NK-92 treated with Interleukin-12 subunit alpha and Interleukin-12 subunit beta, amount 100 ng/mL, for 24 hours (cell line): ENCODE measurements at places on chromosomes 13 and 19.

DNA sequence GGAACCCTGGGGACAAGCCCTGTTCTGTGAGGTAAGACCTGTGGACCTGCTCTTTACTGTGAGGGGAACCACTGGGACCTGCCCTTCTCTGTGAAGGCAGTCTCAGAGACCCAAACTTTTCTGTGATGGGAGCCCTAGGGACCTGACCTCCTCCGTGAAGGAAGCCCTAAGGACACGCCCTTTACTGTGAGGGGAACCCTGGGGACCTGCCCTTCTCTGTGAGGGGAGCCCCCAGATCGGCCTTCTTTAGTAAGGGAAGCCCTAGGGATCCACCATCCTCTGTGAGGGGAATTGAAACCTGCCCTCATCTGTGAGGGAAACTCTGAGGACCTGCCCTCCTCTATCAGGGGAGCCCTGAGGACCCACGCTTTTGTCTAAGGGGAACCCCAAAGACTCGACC is 343.5 kb downstream of the UQCRFS1 start:
- DNase-seq: no peak

DNA sequence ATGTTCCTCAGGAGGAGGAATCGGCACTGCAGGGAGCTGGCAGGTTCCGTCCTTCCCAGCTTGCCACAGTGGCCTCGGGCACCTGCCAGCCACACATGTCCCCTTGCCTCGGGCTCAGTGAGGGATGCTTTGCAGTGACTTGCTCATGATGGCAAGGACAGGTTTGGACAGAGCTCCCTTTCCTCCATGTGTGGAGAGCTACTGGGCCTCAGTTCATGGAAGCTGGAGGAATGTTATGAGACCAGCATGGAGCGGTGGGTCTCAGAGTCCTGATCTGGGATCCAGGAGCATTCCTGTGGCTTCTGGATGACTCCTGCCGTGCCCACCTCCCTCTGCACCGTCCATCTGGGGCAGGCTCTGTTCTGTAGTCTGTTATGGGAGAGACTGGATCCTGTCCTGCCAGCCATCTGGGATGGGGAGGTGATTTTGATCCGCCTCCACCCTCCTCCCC is 59.2 kb downstream of the SIPA1L3 start:
- DNase-seq: no peak

DNA sequence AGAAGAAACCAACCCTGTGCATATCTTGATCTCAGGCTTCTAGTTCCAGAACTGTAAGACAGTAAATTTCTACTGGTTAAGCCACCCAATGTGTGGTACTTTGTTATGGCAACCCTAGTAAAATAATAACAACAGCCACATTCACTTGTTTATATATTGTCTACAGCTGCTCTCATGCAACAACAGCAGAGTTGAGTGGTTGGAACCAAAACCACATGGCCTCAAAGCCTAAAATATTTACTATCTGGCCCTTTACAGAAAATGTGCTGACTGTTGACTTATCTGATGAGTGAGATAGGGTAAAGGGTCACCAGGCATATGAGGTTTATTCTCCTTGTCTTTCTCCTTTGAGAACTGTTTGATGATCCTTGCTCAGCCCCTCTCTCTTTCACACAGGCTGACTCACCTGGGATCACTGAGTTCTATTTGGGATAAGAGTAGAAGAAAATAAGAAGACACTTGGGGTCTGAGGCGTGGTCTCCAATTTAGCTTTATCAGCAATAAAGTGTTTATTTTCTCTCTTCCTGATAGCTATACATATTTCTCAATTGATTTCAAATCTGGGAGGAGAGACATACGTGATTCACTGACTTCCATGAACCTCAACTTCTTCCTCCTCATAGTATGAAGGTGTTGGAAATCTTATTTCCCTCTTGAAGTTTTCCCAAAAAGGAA is 227.5 kb upstream of the STARD13 start:
- DNase-seq: no peak

DNA sequence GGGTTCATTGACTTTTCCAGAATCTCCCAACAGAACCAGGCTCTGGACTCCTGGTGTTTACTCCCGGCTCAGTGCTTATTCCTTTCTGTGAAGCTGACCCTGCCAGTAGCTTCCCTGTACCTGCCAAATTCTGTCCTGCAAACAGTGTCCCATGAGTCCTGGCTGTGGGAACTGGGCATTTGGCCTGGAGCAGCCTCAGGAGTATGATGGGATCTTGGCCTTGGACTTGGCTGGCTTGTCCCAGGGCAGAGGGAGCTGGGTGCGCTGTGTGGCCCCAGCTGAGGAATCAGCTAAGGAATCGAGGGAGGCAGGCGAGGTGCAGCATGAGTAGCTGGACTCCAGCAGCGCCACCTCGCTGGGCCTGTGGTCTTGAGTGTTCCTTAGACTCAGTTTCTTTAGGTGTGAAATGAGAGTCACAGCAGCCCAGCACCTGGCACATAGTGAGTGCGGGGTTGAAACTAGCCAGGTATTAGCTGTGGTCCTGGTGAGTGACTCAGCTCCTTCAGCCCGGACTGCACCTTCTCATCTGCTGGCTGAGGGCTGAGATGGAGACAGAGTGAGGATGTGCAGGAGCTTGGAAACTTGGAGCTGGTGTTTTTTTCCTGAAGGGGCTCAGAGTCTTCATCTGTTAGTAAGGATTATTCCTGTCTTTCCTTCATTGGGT is 10.4 kb downstream of the CLASRP start:
- no peak for DNase-seq

DNA sequence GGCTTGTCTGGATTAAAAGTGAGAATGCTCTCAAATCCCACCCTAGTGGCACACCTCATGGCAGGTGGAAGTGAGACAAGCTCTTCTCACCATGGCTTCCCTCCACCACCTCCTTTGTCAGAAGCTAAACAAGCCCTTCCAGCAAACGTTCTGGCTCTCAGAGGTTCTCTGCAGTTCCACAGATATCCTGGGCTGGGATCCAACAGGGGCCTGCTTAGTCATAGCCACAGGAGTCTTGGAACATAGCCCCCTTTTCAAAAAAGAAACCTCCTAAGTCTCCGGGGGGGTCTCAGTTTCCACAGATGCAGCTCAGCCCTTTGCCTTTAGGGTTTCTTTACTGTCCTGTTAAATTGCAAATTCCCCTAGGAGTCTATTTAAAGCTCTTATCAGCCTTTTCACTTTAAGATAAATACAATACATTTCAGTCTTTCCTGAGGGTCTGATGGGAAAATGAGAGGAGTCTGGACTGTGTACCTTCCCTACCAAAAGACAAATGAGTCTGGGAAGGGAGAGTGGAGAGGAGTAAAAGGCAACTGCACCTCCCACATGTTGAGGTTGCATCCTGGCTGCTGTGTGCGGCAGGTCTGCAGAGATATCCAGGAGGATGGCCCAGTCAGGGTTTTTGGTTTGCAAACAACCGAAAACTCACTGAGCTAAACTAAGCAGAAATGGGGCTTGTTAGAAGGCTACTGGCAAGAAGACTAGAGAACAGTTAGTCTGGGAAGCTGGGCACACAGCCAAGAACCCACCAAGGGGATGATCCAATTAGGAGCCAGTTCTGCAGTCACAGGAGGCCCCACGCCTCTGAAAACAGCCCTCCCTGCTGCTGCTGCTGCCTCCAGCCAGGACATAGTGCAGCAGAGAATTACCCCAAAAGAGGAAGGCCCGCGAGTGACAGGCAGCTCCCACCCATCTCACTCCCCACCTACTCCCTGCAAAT is 41.4 kb upstream of the SERP2 start:
- DNase-seq: no peak

DNA sequence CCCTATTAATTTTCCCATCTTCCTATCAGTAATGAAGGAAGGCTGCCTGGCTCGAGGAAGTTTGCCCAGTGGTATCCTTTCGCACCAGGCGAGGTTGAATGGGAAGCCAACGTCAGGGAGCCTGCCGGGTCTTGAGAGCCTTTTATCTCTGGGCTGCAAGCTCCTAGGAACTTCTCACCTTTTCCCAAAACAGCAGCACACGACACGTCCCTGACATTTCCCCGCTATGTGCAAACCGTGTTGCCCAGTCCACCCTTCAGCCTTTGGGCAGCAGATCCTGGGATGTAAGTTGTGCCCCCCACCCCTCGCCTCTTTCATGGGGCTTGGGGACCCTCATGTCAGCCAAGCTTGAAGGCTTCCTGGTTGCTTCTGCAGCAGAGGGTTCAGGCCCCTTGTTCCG is 179.1 kb downstream of the ZNF536 start:
- no peak for DNase-seq

- DNase-seq: no peak
Observed at GRCh38 chr19:41876847-41877832, at the start of gene CD79A. CD79A (plus strand) TSS chr19:41877279; CDS start chr19:41877305, 26 bp downstream.

DNA sequence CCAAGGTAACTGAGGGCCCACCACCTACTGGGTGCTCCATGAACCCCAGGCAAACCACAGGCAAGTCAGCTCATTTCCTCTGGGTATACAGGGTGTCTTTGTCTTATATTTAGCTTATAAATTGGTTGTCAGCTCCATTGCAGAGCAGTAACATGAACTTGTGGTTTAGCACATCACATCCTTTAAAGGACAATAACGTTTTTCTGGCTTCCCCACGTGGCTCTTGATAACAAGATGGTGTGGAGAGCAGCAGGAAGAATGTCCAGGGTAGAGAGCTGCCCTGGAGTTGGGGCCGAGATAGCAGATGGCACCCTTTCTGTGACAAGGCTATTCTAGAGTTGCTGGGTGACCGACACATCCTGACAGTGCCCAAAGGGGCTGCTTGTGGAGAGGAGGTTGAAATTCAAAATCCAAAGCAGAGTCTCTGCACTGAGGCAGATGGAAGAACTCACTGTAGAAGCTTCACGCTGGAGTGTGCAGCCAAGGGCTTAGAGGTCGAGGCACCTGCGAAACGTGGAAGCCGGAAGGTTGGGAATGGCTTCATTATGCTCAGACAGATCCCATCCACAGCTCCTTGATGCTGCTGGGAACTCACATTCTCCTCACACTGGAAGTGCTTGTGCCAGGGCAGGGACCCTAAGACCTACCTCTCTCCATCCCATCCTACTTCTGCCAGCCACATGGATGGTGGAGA is 133.0 kb upstream of the FRY start:
- no peak for DNase-seq

- no peak for DNase-seq
Observed at GRCh38 chr19:3760871-3761361, 576 bp downstream of the APBA3 start.

- DNase-seq: no peak
Observed at GRCh38 chr13:77349365-77349764, 22.5 kb upstream of the MYCBP2 start.

DNA sequence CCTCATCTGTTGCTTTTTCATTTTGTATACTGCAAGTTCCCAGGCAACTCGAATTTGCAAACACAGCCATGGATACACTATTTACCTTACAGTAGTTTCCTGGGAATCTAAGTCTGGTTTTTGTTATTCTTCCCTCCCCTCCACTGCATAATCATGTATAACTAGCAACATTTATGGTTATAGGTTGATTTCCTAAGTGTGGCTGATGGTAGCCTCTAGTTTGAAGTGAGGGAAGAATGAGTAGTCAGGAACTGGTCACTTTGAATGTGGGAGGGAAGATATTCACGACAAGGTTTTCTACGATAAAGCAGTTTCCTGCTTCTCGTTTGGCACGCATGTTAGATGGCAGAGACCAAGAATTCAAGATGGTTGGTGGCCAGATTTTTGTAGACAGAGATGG is at the start of gene KCNRG:
TSS of gene KCNRG (plus strand) at position 187 of the 400 bp plus-strand sequence. CDS start at position 237, 50 bp downstream.
- DNase-seq: no peak

GRCh38 chr19:14478113-14478545 is 3.0 kb upstream of the PTGER1 start:
- DNase-seq: no peak

DNA sequence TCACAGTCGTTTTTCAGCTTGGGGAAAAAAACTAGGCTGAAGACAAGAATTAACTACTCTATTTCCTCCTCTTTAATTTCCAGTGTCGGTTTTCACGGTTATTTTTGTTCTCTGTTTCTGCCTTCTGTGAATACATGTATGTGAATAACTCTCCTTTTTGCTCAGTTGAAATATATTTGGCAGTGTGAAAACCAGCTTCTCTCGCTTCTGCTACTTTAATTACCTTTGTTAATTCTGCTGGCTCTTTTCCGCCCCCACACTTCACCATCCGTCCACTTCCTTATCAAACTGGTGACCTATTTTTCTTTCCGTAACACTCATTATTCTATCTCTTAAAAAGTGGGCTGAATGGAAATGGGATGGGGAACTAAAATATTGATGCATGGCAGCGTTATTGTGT is 126.4 kb downstream of the POU4F1 start:
- no peak for DNase-seq

DNA sequence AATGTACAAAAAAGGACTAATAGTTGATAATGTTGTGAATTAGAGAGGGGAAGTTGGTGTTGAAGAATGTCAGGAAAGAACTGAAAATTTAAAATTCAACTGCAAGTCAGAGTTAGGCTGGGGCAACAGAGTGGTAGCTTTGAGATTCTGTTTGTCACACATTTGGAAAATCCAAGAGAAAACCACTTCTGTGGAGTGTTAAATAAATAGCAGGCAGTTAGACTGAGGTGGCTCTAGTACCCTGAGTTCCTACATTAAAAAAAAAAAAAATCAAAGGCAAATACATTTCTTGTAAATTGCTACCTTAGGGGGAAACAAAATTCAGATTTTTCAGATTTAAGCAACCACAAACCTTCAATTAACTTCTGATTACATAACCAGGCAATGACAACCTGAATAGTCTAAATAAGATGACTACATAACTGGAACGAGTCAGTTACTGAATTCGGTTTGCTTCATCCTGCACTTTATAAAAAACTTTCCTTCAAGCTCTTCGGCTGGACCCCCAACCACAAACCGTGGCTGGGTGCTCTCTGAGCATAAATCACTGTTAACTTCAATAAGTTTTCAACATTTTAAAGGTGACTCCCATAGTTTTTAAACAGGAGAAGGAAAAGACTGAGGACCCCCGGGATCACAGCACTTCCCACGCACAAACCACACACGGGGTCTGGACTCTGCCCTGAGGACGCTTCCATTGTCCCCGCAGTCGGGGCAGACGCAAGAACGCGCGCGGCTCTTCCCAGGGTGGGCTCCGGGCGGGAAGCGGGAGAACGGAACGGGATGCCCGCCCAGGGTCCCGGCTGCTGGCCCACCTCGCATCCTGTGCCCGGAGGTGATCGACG is 725 bp downstream of the ZNF682 start:
- DNase-seq: no peak
